Body of pancreas (tissue), 4 donors: ENCODE measurements at places on chromosomes 16 and 17.

DNA sequence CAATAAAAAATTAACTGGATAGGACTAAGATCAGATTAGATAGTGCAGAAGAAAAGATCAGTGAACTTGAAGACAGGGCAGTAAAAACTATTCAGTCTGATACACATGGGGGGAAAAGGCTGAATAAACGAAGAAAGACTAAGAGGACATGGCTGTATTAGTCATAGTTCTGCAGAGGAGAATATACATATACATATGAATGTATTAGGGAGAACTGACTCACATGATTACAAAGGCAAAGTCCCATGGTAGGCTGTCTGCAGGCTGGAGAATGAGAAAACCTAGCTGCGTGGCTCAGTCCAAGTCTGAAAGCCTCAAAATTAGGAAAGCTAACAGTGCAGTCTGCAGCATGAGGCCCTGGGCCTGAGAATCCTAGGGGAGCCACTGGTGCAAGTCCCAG, 98.2 kb upstream of the GNAO1 start:
- no peak for DNase-seq

DNA sequence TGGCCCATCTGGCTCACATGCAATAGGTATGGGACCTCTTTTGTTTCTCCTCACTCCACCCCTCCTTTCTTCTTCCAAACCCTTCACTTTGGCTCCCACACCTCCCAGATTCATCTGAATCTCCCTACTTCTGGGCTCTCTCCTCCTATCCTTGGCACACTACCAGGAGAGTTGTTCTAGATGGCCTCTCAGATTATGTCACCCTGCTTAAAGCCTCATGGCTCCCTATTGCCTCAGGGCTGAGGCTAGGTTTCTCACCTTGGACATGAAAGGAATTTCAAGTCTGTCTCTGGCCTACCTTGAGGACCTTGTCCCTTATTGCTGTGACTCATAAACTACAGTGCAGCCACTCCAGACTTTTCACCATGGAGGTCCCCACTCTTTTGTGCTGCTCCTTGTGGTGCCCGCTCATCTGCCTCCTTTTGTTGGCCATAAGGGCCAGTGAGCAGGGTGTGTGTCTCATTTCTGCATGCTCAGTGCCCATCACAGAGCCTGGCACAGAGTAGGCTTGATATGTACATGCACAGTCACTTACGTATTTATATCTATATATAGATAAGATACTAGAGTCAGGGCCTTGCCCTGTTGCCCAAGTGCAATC, 1.0 kb upstream of the MFAP4 start:
- no peak for DNase-seq

- peak; percentile 40 for DNase-seq
Measured at GRCh38 chr17:32350666-32351418, 885 bp downstream of the ZNF207 start.

- no peak for DNase-seq
Measured at GRCh38 chr17:66738301-66738700, 96.6 kb upstream of the CACNG5 start.

- no peak for DNase-seq
Measured at GRCh38 chr17:27804113-27804512, 3.8 kb upstream of the NOS2 start.

DNA sequence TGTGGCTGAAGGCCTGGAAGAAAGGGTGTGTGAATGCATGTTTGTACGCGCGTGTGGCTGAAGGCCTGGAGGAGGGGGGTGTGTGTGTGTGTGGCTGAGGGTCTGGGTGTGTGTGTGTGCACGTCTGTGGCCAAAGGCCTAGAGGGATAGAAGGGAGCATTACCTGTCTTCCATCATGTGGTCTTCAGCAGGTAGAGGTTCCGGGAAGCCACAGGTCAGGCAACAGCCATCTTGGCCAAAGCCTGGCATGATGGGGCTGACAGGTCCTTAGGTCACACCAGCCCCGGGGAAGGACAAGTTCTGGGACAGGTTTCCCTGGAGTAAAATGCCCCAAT, 5.2 kb downstream of the LITAFD start:
- no peak for DNase-seq

DNA sequence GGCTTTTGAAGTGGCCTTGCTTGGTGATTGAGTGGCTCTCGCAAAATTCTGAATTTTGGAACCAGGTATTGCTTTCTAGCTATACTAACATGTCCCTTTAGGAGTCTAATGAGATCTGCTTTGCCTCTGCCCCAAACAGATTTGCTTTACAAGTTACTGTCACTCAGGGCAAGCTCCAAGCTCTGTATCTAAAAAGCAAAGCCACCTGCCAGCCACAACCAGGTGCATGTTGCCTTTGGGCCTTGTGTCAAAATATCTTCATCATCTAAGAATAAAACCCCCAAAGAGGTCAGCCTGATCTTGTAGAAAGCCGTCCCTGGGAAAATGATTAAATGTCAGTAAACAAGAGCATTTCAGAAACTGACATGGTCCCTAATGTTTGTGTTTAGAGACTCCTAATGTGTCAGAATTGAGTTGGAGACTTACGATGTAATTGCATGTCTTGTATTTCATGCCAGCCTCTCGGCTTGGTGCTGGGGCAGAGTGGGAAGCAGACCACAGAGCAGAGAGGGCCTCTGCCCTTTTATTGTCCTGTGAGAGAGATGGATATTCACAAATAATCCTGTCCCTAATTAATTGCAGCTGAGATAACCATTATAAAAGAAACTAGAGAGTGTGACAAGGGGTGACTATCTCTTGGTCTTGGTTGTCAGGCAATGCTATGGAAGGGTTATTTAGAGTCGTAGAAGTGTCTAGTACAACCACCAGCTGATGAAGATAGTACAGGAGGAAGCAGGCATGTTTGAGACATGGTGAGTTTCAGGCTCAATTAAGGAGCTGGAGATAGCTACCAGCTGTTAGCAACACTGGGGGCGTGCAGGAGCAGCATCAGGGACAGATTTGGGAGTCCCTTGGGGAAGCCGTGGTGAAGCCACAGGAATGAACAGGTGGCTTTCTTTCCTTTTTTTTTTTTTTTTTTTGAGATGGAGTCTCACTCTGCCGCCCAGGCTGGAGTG, 90.7 kb downstream of the PITPNC1 start:
- no peak for DNase-seq
